ENCODE measurements at places on chromosomes 3 and 15. TPM values are rescaled to one million over a fixed set of nuclear protein-coding genes. Genes with fewer than 3 reads are reported as not detected.

GRCh38 chr3:112776000-112776399 lies 70.7 kb downstream of the CD200R1L start:
- DNase-seq, result no peak

The MDFIC2 gene
- not detected for polyA plus RNA-seq

The LRRC34 gene
- 15.4 TPM for polyA plus RNA-seq

GRCh38 chr15:96670389-96670788 lies 339.9 kb downstream of the NR2F2 start:
- no peak for DNase-seq

DNA sequence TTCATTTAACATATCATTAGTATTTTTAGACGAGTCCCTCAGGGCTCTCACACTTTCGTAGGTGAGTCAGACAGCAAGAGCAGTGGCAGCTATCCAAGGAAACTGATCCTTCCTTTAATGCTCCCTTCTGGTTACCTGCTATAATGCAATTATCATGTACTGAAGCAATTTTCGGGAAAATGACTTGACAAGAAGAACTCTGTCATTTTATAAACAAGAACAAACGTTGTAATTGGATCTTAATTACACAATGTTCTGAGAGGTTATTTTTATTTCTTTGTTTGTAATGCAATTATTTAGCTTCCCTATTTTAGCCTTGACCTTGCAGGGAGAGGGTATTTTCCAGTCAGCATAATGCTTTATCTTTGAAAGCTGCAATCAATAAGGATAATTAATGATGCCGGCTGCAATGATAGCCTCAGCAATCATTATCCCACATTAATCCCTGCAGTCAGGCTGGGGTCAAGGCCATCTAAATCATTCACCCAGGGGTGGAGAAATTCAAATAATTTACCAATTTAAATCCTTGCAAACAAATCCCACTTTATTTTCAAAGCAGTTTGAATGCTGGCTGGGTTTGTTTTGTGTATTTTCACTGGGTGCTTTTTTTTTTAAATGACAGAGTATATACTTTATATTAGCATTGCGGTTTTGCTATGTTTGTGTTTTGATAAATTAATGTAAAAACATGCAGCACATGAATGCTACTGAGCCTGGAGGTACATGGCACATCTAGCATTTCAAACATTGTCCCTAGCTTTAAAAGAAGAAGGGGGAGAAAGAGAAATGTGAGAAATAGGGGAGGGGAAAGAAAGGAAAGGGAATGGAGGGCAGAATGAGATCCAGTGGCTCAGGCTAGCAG lies 249.9 kb downstream of the SHOX2 start:
- DNase-seq, result no peak

The TWF2 gene
- polyA plus RNA-seq, result 35.4 TPM

The PPP1R14D gene
- polyA plus RNA-seq, result not detected

The GPR176 gene
- 28.1 TPM for polyA plus RNA-seq

DNA sequence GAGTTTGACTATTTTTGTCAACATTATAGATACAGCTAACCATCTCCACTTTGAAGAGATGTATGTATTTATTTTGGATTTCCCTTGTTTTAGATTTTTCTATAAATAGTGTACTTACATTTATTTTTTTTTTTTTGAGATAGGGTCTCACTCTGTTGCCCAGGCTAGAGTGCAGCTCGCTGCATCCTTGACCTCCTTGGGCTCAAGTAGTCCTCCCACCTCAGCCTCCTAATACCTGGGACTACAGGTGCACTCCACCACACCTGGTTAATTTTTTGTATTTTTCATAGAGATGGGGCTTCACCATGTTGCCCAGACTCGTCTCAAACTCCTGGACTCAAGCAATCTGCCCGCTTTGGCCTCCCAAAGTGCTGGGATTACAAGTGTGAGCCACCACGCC lies 55.3 kb upstream of the TRPM1 start:
- no peak for DNase-seq

GRCh38 chr15:86876387-86876944 lies 796.8 kb downstream of the AGBL1 start:
- no peak for DNase-seq

- no peak for DNase-seq
Measured at GRCh38 chr3:77648664-77649063, 608.8 kb downstream of the ROBO2 start.

- DNase-seq, result no peak
Measured at GRCh38 chr3:185558395-185558794, 6.0 kb upstream of the LIPH start.

The ACKR2 gene
- 0.98 TPM for polyA plus RNA-seq

- DNase-seq, result no peak
Measured at GRCh38 chr15:78329625-78330024, 10.5 kb upstream of the CRABP1 start.

GRCh38 chr3:120113128-120114116 lies 19.2 kb upstream of the GSK3B start:
- no peak for DNase-seq

The ARHGEF26 gene
- polyA plus RNA-seq, result 48.2 TPM

The MYL3 gene
- polyA plus RNA-seq, result 2.2 TPM

DNA sequence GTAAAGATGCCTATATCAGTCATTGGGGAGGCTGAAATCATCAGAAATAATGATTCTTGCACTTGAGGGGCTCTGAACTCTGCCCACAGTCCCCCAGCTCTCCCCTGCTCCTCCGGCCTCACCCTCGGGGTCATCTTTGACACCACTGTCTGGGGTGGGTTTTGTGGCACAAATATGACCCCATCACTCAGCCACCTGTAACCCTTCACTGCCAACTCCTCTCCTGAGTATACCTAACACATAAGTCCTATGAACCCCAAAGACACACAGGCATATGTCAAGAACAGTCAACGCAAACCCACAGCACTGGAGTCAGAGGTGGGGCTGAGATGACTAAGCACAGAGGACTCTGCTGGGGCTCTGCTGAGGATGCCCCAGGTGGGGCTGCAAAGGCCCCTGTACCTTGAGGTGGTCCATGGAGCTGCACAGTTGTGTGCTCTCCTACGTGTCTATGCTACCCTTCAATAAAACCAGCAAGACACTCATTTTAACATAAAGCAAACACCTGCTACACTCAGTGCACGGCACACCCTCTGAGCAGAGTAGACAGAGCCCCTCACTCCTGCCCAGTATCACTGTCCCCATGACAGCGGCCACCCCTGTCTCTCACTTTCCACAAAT lies 29.9 kb downstream of the SLC41A3 start:
- no peak for DNase-seq

DNA sequence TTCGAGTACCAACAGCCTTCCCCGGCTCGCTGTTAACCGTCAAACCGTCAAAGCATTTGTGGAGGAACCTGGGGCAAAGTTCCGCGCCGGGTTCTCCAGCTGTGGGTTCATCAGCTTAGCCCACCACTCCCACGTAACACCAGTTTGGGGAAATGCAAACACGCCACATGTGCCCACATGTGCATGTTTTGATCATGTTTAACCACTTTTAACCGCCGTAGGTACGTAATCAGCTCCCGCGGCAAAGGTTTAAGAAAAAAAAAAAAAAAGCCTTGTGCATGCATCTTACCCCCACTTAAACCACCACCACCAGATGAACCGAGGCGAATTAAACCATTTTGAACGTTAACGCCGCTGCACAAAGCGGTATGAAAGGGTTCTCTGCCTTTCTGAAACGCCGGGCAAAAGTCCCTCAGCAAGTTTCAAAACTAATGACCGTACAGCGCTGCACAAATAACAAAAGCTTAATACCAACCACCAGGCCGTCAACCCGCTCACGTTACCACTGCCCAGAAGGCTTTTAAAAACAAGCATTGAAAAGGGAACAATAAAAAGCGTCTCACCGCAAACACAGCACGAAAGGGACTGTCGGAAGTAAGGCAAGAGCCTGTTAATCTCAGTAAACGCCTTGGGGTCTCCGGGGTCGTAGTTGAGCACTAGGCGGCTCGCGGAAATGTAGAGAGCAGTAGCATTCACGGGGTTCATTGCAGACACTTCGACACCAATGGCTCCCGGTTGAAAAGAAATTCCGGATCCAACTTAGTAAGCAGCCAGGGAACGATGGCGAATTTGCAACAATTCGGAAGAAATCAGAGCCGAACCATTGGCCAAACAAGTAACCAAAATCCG lies 1.5 kb downstream of the MSL2 start:
- no peak for DNase-seq

DNA sequence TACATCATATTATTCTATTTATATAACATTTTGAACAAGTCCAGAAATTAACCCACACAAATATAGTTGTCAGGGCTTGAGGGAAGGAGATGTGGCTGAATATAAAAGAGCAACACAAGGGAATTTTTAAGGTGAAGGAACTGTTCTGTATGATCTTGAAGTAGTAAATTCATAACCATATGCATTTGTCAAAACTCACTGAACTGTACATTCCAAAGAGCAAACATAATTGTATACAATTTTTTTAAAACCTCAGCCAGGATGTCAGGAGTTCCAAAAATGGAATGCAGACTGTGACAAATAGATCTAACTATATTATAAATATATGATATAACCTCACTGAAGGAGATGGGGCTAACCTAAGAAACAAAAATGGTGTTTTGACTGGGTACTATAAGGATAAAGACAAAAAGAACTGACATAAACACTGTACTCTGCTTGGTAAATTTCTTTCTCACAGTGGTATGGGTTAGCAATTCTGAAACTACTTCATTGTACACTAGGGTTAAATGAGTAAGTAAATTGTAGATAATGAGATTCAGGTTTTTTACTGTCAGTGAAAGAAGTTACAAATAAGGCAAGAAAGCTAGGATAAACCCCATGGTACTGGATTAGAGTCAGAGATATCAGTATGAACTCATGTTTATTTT lies 14.4 kb downstream of the GOLGB1 start:
- DNase-seq, result no peak

The COPB2 gene
- 122 TPM for polyA plus RNA-seq

- DNase-seq, result no peak
Measured at GRCh38 chr3:7875925-7876324, 625.7 kb upstream of the LMCD1 start.

DNA sequence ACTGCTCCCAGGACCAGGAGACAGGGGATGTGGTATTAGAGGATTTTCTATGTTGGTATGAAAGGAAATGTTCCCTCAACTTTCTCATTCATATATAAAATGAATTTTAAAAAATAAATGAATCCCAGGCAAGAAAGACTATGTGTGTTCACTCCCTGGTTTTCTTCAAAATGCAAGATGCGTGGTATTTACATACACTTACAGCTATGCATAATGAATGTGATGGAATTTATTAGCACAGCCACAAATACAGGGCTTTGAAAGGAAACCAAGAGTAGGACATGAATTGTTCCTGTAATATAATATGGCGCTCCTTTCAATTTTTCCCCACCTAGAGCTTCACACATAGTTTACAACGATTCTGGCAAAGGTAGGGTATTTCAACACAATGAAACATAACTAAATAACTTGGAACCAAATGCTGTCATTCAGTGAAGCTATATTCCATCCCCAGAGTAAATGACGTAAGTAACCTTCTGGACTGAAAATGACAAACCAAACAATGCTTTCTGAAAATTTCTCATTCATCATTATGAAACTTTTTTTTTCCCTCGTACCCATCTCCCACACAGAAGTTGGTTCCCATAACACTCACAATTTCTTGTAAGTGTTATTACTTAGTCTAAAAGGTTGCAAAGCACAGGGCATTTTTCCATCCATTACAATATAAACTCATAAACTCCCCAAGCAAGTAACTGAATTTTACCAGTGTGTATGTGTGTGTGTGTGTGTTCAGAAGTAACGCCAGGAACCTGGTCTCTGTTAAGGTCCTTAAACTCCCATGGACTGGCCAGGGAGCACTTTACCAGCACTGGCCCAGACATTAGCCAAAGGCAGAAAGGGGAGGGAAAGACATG lies 41.8 kb downstream of the CBLB start:
- no peak for DNase-seq

Measured in spinal cord (tissue), 10 donors.